Colonic mucosa (tissue), 4 donors: ENCODE measurements at places on chromosomes 7 and 10.

- no peak for DNase-seq
- no peaks in the 10 kb centered on the region for H3K36me3 ChIP-seq
- no peak overlapping the region for H3K27ac ChIP-seq
- H3K4me3 ChIP-seq: no peak overlapping the region
Measured at GRCh38 chr7:18189500-18190126, 162.0 kb upstream of the PRPS1L1 start.

DNA sequence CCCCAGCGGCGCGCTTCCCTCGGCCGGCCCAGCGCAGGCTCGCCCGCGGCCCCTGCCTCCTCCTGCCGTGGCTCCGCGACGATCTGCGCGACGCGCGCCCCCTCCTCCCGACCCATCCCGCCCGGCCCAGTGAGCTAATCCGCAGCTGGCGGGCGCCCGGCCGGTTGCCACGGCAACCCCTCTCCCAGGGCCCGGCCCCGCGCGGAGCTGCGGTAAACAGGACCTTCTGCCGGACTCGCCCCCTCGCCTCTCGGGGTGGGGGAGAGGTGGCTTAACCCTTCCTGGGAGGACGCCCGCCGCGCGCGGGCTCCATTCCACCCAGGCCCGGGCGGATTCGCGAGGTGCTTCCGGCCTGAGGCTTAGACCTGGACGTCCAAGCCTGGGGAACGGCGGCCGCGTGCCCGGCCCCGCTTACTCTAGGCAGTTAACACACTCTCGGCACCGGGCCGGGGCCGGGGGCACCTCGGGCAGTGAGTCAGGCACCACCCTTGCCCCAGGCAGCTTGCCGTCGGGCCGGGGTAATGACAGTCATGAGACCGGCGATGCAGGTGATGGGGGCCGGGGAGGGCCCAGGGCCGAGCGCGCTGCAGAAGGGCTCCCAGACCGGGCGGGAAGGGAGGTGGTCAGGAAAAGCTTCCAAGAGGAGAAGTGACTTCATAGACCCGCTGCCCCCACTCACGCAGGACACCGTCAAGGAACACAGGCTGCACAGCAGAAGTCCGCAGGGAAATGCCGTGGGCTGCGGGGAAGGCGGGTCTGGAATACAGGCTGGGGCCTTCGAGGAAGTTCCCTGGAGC is at the start of gene DENND2A:
Gene DENND2A, minus strand, starts transcription at position 87 of the 797 bp plus-strand sequence. CDS start 38,416 bp downstream, outside the sequence.
- DNase-seq: peak; percentile 70
- peak within 1 kb of the TSS; percentile 50 for H3K4me3 ChIP-seq
- no peaks in the 10 kb centered on the region for H3K4me1 ChIP-seq
- no peaks in the 10 kb centered on the region for H3K36me3 ChIP-seq
- H3K27ac ChIP-seq: peak within 1 kb of the TSS; percentile 41

DNA sequence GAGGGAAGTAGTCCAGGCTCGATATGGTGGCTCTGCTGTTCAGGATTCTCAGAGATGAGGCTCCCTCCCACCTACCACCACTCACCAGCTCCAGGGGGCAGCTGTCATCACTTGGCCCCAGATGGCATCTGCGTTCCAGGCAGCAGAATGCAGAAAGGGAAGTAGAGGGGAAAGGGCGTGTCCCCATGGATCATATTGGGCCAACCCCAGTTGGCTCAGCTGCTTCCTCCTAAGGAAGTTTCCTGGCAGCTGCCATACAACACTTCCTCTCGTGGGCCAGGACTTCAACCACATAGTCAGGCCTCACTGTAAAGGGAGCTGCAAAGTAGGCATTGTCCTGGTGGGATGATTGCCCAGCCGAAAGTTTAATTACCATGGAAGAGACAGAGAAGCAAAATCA is 1.6 kb upstream of the TEX36 start:
- no peak overlapping the region for H3K4me3 ChIP-seq
- no peaks in the 10 kb centered on the region for H3K4me1 ChIP-seq
- no peak for DNase-seq
- H3K27me3 ChIP-seq: no peaks in the 10 kb centered on the region

DNA sequence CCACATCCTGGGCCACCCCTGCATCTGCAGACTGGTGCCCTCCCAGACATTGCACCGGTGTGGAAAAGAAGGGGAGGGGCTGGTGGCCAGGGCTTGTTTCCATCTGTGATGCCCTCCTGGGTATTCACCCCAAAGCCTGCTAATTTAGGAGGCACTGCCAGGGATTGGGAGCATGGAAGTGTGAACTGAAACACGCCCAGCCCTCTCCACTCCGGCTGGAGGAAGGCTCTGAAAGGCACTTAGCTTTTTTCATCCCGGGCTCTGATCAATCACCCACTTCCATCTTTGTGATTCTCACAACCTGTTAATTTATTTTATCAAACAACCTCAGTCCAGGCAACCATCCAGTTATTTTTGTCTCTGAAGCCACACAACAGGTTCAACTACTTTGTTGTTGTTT is 20.9 kb upstream of the CPXM2 start:
- DNase-seq: no peak
- H3K27ac ChIP-seq: no peak overlapping the region
- H3K4me3 ChIP-seq: no peak overlapping the region

DNA sequence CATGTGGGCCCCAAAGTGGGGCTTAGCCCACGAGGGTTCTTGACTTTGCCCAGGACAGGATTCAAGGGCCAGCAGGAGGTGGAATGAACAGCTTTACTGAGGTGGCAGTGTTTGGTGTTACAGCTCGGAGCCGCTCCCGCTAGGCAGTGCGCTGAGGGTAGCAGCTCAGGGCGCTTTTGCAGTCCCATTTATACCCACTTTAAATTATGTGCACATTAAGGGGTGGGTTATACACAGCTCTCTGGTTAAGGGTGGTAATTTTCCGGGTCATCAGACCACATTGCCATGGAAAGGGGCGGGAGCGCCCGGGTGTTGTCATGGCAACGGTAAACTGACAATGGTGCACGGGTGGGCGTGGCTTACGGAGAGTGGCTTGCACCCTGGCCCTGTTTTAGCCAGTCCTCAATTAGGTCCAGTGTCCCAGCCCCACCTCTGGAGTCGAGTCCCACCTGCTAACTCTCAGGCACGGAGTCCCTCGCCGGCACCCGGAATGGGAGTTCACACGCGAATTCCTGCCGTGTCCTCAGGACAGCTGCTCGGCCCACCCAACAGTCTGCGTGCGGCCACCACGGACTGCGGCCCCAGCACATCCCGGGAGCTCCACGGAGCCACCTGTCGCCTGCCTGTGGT is 58.2 kb upstream of the PDGFA start:
- H3K4me3 ChIP-seq: no peak overlapping the region
- H3K36me3 ChIP-seq: no peaks in the 10 kb centered on the region
- H3K27ac ChIP-seq: no peak overlapping the region
- no peaks in the 10 kb centered on the region for H3K4me1 ChIP-seq

DNA sequence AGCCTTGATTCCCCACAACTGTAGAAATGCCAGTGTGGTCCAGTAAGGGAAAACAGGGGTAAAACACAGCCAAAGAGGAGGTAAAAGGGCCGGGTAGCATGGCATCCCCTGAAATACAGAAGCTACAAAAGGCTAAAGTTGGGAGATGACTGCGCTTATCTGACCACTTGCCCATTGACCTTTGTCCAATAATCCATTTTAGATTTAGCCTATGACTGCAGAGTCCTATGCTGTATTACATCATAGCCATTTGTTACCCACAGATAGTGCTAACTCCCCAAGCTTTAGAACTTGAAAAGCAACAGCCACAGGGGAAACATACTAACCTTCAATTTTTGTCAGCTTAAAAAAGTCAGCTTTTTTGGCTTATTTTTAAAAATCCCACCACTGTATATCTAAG is 26.2 kb downstream of the MTPN start:
- no peaks in the 10 kb centered on the region for H3K27me3 ChIP-seq
- no peaks in the 10 kb centered on the region for H3K4me1 ChIP-seq
- no peak overlapping the region for H3K4me3 ChIP-seq
- no peak for DNase-seq
- H3K27ac ChIP-seq: no peak overlapping the region
- no peaks in the 10 kb centered on the region for H3K36me3 ChIP-seq

GRCh38 chr7:6656413-6656812 is 19.3 kb downstream of the ZNF316 start:
- H3K27ac ChIP-seq: no peak overlapping the region
- no peak for DNase-seq
- no peaks in the 10 kb centered on the region for H3K4me1 ChIP-seq
- peaks cover 10% of the 10 kb centered on the region for H3K36me3 ChIP-seq

GRCh38 chr7:24378871-24379616 is 95.1 kb downstream of the NPY start:
- DNase-seq: no peak
- H3K4me1 ChIP-seq: no peaks in the 10 kb centered on the region
- no peaks in the 10 kb centered on the region for H3K27me3 ChIP-seq
- no peak overlapping the region for H3K4me3 ChIP-seq
- no peaks in the 10 kb centered on the region for H3K36me3 ChIP-seq

DNA sequence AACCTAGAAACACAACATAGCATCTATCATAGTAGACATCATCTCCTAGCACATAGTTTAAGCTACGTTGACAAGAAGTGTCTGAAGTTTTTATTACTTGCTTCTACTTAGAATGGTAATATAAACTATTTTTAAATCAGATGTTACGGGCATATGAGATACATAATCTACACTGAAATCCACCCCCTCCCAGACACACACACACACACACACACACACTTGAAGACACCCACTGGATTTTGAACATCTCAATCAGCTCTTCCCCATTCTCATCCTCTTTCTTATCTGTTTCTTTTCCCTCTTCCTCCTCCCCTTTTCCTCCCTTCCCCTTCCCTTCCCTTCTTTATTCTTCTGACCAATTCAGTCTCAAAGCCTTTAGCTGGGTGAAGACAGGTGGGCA is 175.9 kb downstream of the PAXIP1 start:
- no peaks in the 10 kb centered on the region for H3K27me3 ChIP-seq
- H3K27ac ChIP-seq: no peak overlapping the region
- no peaks in the 10 kb centered on the region for H3K4me1 ChIP-seq
- no peak overlapping the region for H3K4me3 ChIP-seq
- no peaks in the 10 kb centered on the region for H3K36me3 ChIP-seq

DNA sequence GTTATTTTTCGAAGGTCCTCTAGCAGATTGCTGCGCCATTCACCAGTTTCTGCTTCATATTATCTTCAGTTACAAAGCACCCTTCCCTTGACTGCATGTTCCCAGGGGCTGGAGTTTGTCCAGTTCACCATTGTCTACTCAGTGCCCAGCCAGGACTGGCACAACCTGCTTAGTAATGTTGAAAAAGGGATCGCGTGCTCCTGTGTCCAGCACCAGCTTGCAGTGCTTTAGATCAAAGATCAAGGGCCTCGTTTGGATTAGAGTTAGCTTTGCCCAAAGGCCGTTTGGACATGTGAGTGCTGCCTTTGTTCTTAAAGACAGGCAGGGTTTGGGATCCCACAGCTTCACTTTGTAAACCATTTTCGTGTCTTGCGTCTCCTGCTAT is 867 bp downstream of the ATP6V0E2 start:
- DNase-seq: no peak
- no peaks in the 10 kb centered on the region for H3K4me1 ChIP-seq
- no peak overlapping the region for H3K27ac ChIP-seq
- H3K36me3 ChIP-seq: no peaks in the 10 kb centered on the region

DNA sequence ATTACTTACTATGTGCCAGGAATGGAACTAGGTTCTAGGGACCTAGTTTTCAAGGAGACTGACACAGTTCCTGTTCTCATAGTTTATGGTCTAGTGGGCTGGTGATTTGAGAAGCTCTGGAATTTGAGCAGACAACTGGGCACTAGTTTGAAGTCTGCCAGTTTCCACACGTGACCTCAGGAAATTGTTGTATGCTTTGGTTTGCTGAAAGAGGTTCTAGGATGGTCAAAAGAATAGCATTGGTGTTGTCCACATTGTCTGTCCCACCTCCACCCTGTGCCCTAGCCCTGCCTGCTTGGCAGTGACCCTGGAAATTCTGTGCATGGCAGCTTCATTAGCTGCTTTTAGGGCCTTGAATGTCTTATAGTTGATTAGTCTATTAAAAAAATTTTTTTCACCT is 28.7 kb downstream of the GBF1 start:
- H3K4me3 ChIP-seq: no peak overlapping the region
- H3K36me3 ChIP-seq: no peaks in the 10 kb centered on the region
- H3K27me3 ChIP-seq: no peaks in the 10 kb centered on the region
- no peaks in the 10 kb centered on the region for H3K4me1 ChIP-seq
- no peak for DNase-seq

- H3K27ac ChIP-seq: no peak overlapping the region
- no peak for DNase-seq
- H3K4me3 ChIP-seq: no peak overlapping the region
- H3K27me3 ChIP-seq: no peaks in the 10 kb centered on the region
Measured at GRCh38 chr10:94461503-94461902, 59.2 kb downstream of the TBC1D12 start.

DNA sequence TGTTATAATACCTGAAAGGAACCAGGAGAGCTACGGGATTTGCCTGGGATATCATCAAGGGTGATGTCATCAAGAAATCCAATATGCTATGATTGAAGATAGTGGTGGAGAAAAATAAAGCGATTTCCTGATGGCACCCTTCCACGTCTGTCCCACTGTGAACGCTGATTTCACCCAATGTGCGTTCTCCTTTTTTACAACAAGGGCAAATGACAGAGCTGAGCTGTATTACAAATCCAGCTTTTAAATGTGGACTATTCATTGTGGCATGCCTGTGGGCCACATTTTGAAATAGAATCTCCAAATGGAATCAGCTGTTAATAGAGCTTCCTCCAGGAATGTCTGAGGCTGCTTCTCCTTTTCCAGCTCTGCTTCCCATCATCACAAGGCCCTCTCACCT is 23.3 kb downstream of the SLC13A4 start:
- H3K27me3 ChIP-seq: no peaks in the 10 kb centered on the region
- H3K27ac ChIP-seq: no peak overlapping the region
- DNase-seq: no peak
- no peaks in the 10 kb centered on the region for H3K36me3 ChIP-seq

DNA sequence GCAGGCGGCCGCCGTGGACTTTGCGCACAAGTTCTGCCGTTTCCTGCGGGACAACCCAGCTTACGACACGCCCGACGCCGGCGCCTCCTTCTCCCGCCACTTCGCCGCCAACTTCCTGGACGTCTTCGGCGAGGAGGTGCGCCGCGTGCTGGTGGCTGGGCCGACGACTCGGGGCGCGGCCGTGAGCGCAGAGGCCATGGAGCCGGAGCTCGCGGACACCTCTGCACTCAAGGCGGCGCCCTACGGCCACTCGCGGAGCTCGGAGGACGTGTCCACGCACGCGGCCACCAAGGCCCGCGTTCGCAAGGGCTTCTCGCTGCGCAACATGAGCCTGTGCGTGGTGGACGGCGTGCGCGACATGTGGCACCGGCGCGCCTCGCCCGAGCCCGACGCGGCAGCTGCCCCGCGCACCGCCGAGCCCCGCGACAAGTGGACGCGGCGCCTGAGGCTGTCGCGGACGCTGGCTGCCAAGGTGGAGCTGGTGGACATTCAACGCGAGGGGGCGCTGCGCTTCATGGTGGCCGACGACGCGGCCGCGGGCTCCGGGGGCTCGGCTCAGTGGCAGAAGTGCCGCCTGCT is 14.1 kb downstream of the SH2B2 start:
- H3K27ac ChIP-seq: no peak overlapping the region
- no peaks in the 10 kb centered on the region for H3K27me3 ChIP-seq
- H3K4me1 ChIP-seq: no peaks in the 10 kb centered on the region
- H3K36me3 ChIP-seq: no peaks in the 10 kb centered on the region

DNA sequence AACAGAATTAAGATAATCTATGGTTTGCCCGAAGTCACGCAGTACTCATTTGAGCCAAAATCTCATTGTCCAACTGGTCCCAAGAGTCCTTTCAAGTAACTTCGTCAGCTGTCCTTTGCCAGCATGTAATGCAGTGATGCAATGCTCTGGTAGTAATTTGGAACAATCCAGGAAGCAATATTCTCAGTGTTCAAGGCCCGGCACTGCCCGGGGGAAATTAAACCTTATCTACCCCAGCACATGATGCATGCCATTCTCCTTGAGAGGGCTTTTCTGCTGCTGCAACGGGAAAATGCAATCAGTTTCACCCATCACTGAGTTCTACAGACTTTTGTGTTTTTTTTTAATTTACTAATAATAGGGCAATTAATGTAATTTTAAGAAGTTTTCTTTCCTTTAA is 77.6 kb upstream of the NME8 start:
- H3K36me3 ChIP-seq: no peaks in the 10 kb centered on the region
- DNase-seq: no peak
- no peak overlapping the region for H3K27ac ChIP-seq
- no peaks in the 10 kb centered on the region for H3K4me1 ChIP-seq
- H3K4me3 ChIP-seq: no peak overlapping the region
